ENCODE measurements at places on chromosomes 1 and 21.

- no peak for DNase-seq
Measured at GRCh38 chr1:85407746-85408377, 57.1 kb downstream of the DDAH1 start.

DNA sequence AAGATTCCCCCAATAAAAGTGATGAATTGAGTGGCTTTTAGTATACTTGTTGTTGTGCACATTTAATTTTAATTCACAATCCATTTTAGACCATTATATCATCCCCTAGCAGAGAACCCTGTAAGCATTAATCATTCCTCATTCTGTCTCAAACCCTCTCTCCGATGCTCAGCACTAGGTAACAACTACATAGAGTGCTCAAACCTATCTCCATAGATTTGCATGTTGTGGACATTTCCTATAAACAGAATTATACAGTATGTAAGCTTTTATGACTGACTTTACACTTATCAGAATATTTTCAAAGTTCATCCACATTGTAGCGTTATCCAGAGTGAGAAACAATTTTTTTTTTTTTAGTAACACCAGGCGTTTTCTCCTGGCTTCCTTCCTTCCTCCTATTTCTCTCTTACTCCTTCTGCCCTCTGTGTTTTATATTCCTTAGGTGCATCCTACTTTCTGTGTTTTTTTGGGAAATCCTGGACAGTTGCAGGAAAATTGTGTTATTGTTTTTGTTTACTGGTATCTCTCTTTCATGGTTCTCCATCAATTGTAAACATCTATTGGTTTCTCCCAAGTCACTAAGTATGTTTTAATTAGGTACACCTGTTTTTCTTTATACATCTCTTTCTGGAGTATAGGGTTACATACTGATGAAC is 1528.0 kb upstream of the TPTE start:
- DNase-seq: no peak

DNA sequence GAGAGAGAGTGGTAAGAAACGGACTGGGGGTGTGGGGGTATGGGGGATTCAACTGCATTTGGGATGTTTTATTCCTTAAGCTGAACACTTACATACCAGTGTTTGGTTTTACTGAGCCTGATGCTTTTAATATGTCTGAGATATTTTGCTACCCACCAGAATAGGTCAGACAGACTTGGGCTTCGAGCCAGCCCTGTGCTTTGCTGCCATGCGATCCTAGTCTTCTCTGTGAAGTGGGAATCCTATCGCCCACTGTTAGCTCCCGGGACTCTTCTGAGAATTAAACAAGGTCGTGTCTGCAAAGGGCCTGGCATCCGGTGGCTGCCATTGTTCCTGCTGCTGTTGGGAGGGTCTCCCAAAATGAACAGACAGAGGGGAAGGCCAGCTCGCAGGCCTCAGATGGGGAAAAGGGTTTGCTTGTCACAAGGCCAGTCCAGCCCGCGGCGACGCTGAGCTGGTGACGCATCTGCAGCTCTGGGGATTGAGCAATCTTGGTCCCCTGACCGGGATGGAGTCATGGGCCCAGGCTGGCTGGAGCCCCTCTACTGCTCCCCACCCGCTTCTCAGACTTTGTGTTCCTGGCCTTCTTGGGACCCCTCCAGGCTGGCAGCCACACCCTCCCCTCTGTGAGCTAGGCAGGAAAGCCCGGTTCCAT is 26.9 kb upstream of the ECE1 start:
- no peak for DNase-seq

- DNase-seq: peak; percentile 37
Measured at GRCh38 chr1:47351305-47351704, 17.7 kb downstream of the CMPK1 start.

DNA sequence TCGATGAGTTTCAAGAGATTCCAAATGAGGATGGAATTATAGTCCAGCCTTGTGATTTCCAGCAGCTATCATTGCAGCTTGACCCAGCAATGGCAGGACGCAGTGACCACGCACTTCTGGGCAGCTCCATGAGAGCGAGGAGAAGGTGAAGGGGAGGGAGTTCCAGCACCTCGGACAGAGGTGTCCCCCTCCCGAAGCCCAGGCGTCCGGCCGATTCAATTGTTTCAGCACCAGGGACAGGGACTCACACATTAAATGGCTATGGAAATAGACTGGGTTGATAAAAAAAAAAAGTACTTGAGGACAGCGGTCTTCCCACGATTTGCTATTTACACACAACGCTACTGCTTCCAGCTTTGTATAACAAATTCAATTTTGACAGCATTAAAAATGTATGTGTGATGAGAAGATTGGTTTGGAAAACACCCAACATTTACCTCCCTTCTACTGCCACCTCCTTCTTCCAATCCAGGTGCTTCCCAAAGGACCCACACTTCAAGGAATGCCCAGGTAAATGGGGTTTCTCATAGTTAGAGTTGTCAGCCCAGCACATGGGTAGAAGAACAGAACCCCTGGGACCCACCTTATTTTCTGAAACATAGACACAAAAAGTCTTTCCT is 71.8 kb downstream of the DISP3 start:
- peak; percentile 88 for DNase-seq

Measured in Caki2 (cell line).